ENCODE measurements at places on chromosomes 3 and 15. TPM values are rescaled to one million over a fixed set of nuclear protein-coding genes. Genes with fewer than 3 reads are reported as not detected.

The GOLGA6A gene
- polyA plus RNA-seq, result not detected

The EXD1 gene
- polyA plus RNA-seq, result not detected

The GOLGA8J gene
- polyA plus RNA-seq, result not detected

The SLC27A2 gene
- polyA plus RNA-seq, result 31.2 TPM

The DUOXA2 gene
- polyA plus RNA-seq, result 0.37 TPM

The RHOV gene
- 4.6 TPM for polyA plus RNA-seq

DNA sequence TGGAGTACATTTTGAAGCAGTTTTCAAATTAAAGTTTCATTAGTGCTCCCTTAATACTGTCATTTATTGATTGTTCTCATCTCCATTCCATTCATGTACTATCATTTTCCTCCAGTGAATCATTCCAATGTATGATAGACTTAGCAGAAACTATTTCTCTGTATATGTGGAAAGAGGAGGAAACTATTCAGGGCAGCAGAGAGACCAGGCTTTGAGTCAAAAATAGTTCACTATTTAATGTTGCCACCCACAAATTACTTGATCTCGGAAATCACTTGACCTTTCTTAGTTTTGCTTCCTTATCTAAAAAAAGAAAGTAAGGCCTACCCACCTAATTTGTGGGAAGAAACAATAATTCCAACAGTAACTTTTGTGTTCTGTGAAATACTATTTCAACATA, 610.5 kb upstream of the ZNF385D start:
- no peak for DNase-seq

DNA sequence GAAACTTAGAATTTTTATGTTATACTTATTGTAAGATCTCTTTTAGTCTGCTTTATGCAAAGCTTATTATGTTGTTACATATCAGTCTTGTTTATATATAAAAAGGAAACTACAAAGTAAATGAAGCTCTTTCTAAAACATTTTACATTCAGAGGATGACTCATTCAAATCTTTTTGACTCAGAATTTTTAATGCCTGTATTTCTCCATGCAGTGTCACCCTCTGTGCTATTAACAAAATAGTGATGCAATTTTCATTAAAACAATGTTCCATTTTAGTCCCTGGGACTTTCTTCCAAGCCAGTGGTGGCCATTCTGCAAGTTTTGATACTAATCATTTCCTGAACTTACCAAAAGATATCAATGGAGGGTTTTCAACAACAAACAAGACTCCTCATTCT, 216.1 kb downstream of the NAALADL2 start:
- DNase-seq, result no peak

GRCh38 chr3:100631236-100631635, 21.8 kb downstream of the ADGRG7 start:
- DNase-seq, result no peak

DNA sequence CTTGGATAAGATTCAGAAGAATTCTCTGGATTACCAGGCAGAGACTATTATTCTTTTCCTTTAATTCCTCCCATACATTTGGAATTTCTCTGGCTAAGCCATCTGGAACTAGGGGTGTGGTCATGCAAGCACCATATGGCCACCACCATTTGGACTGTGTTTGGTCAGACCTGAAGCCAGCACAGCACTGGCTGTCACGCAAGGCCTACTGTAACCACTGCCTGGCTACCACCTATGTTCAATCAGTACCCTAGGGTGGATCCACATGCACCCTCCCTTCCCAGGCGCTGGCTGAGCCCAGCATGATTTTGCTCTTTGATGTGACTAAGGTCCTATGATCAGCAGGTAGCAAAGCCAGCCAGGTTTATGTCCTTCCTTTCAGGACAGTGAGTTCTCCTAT, 287.8 kb upstream of the GOLIM4 start:
- DNase-seq, result no peak

DNA sequence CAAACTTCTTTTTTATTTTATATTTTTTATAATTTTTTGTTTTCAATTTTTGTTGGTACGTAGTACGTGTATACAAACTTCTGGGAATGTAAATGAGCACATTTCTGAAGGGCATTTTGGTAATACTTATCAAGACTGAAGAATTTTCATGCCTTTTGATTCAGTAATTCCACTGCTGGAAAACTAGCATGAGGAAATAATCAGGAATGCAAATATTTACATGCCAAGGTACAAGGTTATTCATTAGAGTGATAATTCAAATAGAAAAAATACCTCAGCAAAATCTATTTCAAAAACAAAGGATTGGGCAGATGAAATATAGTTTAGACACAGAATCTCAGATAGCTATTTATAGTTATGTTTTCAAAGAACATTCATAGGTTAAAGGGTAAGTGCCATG, 128.7 kb downstream of the DMXL2 start:
- no peak for DNase-seq

- DNase-seq, result no peak
Measured at GRCh38 chr15:31487811-31488436, 161.3 kb downstream of the KLF13 start.

DNA sequence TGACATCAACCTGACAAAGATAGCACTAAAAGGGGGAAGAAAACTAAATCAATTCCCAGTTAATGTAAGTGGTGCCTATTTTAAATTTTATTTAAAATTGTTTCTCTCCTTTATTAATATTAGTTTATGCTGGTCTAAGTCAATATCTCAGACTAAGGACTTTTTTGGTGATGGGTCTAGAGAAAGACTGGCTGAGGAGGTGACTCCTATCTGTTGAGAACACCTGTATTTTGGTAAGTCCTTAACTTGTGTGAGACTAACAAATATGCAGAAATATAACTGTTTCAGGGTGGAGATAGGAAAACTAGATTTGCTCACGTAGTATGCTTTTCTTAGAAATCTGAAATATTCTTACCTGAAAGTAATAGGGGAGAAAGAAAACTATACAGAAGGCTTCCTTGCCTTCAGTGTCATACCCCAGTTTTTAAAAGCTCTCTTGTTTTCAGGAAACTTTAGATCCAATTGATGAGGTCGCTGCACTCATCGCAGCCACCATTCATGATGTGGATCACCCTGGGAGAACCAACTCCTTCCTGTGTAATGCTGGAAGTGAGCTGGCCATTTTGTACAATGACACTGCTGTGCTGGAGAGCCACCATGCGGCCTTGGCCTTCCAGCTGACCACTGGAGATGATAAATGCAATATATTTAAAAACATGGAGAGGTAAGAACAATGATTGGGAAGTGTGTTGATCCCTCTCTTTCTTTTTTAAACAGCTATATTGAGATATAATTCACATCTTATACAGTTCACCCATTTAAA, 138.9 kb downstream of the PDE8A start:
- DNase-seq, result no peak

- DNase-seq, result no peak
Measured at GRCh38 chr3:127865941-127866340, 43.6 kb upstream of the MGLL start.

- DNase-seq, result no peak
Measured at GRCh38 chr3:4464576-4464975, 2.5 kb downstream of the SUMF1 start.

GRCh38 chr3:195537995-195538394, 5.1 kb downstream of the PPP1R2 start:
- no peak for DNase-seq

GRCh38 chr15:48667701-48668100, 22.2 kb upstream of the FBN1 start:
- DNase-seq, result no peak

- no peak for DNase-seq
Measured at GRCh38 chr3:158260392-158260791, 150.5 kb downstream of the RSRC1 start.
